ENCODE measurements at places on chromosomes 12 and 14.
A peak's percentile ranks its signal among the peaks of the same experiment; 100 is the strongest.

- no peak for DNase-seq
These were observed 4.2 kb downstream of the TESPA1 start for GRCh38 chr12:54980341-54980740.

DNA sequence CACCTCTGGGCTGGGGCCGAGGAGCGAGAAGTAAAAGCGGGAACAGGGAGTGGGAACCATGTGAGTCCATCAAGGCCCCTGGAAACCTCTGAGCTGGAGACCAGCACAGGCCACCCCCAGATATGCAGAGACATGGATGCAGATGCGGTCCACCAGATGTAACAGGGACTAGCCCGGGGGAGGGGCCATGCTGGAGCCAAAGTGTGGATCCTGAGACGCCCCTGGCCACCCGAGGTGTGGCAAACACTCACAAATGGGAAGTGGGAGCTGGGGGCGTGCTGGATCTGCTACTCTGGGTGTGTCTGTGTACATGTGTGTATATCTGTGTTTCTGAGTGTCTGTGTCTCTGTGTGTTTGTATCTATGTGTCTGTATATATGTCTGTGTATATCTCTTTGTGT lies 12.8 kb downstream of the MYL2 start:
- no peak for DNase-seq

DNA sequence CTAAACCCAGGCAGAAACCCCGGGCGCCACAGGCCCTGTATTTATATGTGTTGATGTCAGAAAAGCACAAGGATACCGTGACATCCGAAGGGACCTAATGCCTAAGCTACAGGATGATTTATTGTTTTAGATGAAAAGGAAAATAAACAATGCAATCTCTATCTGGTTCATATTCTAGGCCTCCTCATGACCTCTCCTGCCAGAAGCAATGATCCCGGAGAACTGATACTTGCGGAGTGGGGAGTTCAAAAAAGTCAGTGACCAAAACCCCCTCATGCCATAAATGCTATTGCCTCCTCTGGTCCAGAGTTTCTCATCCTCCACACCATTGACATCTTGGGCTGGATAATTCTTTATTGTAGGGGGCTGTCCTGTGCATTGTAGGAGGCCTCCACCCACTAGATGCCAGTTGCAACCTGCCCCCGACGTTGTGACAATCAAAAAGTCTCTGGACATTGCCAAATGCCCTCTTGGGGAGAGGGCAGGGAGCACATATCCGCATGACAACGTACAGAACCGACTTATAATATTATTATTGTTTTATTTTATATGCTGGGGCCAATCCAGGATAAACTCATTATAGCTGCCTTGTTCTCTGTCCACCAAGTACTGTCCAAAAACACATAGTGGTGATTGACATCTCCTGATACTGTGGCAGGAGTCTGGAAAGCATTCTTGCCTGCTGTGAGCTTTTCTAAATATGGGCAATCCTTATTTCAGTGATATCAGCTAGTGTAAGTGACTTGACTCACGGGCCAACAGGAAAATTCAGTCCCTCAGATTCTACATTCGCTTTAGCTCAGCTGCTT lies 1.1 kb upstream of the CSRP2 start:
- no peak for DNase-seq

DNA sequence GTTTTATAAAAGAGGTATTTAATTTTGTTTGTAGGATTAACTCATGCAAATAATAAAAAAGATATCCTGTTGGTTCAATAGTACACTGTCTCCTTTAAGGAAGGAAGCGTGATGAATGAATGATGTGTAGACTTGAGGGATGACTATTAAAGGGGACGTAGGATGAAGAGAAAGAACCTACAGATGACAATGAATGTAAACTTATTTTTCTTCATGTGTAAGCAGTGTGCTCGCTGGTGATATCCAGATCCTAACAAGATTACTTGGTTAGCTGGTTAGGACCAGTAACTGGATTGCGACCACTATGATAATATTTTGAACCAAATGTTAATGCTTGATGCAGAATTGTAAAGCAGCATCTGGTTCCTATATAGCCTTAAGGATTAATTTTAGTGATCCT lies 2.6 kb downstream of the ARF6 start:
- DNase-seq, result no peak

DNA sequence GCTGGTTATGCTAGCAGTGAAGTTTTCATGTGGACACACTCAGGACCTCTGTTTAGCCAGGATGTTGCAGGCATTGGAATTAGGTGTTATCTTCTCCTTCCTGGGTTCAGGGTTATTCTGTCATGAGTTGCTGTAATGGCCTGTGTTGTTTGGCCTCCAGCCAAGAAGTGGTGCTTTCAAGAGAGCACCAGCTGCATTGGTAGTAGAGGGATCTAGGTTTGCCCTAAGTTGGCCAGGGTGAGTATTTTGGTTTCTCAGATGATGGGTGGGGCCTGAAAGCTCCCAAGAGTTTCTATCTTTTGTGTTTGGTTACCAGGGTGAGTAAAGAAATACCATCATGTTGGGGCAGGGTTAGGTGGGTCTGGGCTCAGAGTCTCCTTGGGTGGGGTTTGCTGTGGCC lies 2.7 kb upstream of the GZMH start:
- DNase-seq, result no peak

DNA sequence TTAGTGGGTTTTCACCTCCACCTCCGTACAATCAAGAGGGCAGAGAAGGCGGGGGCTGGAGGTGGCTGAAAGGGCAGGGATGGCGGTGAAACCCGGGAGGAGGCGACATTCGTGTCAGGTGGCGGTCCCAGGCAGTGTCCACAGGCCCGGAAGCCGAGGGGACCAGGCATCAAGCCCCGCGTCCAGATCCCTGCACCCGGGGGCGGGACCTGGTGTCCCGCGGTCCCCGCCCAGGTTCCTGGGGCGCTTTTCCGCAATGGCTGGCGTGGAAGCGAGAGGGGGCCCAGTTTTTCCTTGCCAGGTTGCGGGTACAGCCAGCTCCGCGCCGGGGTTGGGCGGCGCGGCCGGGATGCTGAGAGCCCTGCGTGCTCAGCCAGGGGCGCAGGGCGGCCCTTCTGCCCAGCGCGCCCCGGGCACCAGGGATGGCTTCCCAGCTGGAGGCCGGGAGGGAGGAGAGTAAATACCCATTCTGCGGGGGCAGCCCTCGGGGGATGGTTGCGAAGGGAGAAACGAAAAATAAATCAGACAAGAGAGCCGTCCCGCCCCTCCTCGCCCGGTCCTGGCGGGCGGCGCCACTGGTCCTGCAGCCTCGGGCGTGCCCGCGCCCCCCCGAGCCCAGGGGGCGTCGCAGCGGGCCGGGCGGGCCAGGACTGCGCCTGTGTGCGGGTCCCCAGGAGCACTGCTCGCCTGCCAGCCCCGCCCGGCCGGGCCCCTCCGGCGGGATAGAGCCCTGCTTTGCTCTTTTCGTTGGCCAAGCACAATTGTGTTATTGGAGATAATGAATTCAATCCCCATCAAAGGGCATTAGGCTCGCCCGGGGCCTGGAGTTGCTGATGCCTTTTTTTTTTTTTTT lies 11.5 kb downstream of the FOXA1 start:
- no peak for DNase-seq

GRCh38 chr14:85528080-85528896 lies 1.7 kb upstream of the FLRT2 start:
- DNase-seq, result no peak

DNA sequence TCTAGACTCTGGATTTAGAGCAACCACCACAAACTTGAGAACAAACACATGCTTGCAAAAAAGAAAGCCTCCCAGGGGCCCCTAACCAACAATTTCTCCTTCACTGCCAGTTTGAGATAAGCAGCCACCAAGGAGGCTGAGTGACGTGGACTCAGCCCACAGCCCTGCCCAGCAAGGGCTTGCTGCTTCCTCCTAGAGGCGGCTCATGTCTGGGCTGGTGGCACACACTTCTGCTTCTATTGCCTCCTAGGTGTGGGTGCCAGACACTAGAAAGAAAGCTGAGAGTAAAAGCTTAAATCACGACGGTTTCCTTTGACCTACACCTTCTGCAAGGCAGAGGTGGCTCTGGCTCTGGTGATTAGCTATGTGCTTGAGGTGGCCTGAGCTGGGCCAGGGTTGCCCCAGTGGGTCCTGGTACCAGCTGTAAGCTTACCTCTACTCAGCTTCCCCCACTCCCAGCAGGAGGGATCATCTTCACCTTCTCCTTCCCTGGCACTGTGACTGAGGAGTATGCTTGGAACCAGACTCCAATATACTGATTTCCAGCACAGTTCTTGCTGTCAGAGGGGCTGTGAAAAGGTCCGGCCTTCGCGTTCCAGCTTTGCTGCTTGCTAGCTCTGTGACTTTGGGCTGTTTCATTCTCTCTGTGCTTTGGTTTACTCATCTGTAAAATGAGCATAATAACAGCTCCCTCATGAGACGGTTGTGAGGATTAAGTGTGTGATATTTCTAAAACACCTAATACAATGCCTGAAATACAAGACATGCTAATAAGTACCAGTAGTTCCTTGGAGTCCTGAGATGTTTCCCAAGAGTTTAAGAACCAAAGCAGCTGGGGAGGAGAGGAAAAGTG lies 89.7 kb upstream of the PARP11 start:
- peak; percentile 52 for DNase-seq

DNA sequence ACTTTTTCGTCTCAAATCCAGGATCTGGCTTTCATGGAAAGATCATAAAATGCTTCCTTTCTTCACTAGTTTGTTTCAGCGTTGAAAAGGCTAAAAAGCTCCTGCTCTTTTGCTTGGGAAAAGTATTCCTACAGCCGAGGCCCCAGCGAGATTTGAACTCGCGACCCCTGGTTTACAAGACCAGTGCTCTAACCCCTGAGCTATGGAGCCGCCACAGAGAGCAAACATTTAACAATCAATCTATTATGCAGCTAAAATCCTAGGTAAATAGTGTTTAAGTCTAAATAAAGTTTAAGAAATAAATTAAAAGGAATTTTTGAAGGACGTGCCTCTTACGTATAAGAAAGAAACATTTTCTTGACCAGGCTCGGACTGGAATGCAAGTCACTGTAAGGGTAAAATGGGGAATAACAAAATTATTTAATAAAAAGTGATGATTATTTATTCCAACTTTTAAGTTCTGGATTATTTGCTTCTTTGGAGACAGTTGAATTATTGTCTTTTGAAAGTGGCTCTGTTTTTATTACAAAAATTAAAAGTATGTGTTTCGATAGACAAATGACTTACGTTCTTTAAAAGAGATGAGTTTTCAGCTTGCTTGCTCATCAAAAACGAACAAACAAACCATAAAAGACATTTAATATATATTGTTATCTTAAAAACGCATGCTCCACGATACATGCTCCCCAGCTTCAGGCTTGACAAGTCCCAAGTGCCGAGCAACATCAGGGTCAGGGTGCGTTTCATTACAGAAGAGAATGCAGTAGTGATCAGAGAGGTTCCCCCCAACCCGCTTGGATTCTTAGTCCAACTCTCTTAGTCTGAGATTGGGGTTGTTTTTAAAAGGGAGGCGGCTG lies 10.2 kb downstream of the OR6S1 start:
- DNase-seq, result no peak

GRCh38 chr14:104184506-104184905 lies 46.1 kb downstream of the KIF26A start:
- no peak for DNase-seq

GRCh38 chr12:132606466-132606865 lies 3.9 kb downstream of the LRCOL1 start:
- no peak for DNase-seq

GRCh38 chr14:101087614-101088394 lies 184.3 kb upstream of the RTL1 start:
- DNase-seq, result no peak

DNA sequence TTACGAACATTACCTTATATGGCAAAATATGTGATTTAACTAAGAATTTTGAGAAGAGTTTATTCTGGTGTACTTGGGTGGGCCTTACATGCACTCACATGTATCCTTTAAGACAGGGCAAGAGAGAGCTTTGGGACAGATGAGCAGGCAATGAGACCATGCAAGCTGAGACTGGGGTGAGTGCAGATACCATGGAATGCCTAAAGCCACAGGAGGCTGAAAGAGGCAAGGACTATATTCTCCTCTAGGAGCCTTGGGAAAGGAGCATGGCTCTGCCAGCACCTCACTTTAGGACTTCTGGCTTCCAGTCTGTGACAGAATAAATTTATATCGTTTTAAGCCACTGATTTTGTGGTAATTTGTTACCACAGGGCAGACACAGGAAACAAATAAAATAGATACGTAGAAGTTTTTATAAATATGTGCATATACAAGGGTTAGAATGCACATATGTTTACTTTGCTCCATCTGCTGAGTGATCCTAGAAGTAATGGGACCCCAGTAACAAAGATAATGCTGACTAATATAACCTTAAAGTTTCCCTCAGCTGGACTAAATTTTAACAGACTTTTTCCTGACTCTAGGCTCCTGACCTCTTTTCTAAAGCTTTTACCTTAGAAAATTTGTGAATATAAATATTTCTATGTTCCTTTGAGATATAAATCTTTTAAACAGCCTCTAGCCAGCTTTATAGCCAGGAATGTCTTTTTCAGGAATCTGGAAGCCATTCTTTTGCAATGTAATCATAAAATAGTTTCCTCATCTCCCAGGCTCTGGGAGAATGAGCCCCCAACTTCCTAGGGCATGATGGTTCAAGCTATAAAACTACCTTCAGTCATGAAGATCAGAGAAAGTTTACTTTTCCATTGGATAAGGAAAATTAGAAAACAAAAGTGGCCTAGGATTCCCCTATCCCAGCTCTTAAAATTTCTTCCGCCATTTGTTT lies 216.8 kb downstream of the PPFIA2 start:
- DNase-seq, result no peak

DNA sequence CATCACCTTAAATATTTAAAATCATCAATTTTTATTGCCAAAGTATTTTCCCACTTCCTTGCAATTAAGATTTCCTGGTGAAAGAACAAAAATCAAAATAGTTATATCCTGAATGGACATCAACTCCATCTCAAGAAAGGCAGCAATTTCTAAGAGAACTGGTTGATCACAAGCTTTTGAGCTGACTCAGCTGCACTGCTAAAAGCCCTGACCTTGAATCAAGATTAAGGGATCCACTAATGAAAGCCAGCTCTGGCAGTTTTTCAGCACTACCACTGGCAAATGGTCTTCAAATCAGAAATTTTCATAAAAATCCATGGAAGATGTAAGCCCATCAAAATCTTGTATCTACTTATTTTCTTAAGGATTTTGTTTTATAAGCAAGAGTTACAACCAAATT lies 123.4 kb downstream of the SLC6A15 start:
- DNase-seq, result no peak
